ENCODE measurements at places on chromosomes 16 and 17.

- DNase-seq, result no peak
Observed at GRCh38 chr16:46711106-46712058, 21.9 kb downstream of the ORC6 start.

DNA sequence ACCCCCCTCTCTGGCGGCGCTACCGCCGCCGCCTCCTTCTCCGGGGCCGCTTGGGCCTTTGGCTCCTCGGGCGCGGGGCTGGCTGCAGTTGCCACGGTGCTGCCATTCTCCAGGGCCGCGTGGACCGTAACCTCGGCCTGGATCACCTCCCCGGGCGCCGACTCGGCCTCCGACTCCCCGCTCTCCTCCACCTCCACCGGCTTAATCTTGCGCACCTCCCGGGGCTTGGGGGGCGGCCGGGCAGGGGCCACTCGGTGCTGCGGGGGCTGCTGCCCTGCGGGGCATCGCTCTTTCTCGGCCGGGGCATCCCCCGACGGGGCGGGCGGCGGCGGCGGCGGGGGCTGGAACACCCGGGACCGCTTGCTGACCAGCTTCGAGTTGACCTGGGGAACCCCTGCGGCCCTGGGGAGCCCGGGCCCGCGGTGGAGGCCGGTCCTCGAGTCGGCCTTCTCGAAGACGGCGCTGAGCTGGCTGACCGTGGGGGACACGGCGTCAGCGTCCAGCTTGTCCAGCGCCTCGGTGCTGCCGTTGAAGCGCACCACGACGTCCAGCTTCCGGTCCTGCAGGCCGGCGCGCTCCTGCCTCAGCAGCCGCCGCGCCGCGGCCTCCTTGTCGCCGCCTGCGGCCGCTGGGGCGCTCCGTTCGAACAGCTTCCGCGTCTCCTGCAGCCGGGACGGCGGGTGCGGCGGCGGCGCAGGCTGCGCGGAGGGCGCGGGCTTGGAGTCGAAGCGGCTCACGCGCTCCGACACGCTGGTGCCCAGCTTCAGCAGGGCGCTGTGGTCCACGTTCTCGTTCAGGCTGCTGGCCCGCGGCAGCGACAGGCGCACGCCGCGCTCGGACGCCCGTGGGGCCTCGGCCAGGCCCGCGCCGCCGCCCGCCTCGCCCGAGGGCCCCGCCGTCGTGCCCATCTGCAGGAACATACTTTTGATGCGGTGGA is 792 bp downstream of the PPP1R9B start:
- no peak for DNase-seq

DNA sequence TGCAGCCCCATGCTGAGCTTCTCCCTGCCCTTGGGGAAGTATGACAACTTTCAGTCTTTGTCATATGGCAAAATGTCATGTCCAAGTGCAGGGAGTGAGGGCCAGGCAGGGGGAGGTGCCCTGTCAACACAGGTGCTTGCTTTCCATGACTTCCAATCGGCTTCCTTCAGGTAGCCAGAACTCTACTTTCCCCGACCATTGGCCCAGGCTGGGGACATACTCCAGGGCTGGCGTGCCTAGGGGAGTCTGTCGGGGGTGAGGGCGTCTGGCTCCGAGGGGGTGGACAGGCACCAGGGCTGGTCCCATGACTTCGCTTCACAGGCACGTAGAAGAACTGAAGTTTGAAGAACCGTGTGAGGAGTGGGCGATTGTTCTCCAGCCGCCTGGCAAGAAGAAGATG is 19.8 kb upstream of the PIK3R6 start:
- DNase-seq, result no peak

- no peak for DNase-seq
Observed at GRCh38 chr16:49788572-49788971, 67.3 kb downstream of the ZNF423 start.

DNA sequence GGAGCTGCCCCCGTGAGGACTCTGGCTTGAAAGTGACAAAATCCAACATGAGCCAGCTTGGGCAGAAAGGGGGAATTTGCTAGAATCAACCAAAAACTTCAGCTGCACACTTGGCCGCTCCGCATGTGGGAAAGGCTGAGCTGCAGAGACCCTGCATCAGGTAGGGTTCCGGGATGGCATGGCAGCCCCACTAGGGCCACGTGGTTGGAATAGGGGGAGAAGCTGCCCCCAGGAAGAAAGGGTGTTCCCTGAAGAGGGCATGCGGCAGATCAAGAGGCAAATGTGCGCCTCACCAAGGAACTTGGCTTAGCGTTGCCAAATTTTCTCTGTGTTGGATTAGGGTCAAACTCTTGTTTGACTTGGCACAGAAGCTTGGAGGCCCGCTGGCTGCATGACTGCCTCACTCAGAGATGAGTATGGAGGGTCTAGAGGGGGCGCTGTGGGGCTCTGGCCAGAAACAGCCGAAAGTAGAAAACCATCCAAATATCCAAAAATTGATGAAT is 29.2 kb upstream of the WFIKKN2 start:
- no peak for DNase-seq

GRCh38 chr16:86089991-86090390 is 191.0 kb downstream of the IRF8 start:
- DNase-seq, result no peak

Data from activated CD8-positive, alpha-beta memory T cell treated with anti-CD3 and anti-CD28 coated beads for 1 hour (primary cell).